ENCODE measurements at places on chromosomes 16 and 17.
A peak's percentile ranks its signal among the peaks of the same experiment; 100 is the strongest.

GRCh38 chr17:64028874-64029464 is 8.5 kb upstream of the ICAM2 start:
- peaks cover 4% of the 10 kb centered on the region for H3K27me3 ChIP-seq
- DNase-seq: no peak
- H3K27ac ChIP-seq: no peak overlapping the region
- H3K4me1 ChIP-seq: peaks cover 5% of the 10 kb centered on the region
- no peak overlapping the region for H3K4me3 ChIP-seq

DNA sequence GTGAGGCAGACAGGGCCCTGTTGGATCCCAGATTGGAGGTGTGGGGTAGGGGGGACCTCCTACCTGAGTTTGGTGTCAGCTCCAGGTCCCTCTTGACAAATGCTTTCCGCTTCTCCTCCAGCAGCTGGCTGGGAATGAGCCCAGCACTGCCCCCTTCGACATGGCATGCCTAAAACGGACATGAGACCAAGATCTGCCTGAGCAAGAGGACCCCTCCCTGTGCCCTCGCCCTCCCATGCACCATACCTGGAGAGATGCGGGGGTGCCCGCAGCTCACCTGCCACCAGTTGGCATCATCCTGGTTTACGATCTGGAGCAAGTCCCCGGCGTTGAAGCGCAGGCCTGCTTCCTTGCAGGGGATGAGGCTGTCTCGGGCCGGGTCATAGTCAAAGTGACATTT is 26.2 kb downstream of the MPP2 start:
- no peak overlapping the region for H3K4me3 ChIP-seq
- peaks cover 6% of the 10 kb centered on the region for H3K4me1 ChIP-seq
- no peak overlapping the region for H3K27ac ChIP-seq
- H3K27me3 ChIP-seq: no peaks in the 10 kb centered on the region

DNA sequence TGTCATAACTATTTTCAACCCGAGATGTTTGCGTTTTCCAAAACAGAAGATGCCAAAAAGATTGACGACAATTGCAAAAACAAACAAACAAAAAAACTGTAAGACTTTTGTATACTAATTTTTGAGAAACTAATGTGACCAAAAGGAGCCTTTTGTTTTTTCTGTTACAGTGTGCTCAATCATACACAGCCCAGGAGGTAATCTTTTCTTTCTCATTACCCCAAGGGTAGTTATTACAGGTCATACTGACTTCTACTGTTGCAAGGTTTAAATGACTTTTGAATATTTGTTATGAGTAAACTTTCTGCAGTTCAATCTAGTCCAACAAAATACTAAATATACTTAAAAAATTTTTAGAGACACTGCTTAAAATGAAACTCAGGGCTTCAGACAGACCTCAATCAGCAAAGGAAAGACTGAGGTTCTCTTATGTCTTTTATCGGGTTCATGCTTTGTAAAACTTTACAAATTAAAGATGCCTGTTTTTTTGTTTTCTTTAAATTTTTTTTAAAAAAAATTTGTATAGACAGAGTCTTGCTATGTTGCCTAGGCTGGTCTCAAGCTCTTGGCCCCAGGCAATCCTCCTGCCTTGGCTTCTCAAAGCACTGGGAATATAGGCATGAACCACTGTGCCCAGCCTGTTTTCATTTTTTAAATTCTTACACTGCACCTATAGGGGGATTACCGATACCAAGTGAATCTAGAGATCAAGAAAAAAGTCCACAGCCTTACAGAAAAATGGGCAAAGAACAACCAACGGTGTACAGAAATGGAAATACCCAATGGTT is 47.6 kb downstream of the SPOP start:
- peaks cover 23% of the 10 kb centered on the region for H3K4me1 ChIP-seq
- no peak for DNase-seq
- no peaks in the 10 kb centered on the region for H3K36me3 ChIP-seq

GRCh38 chr16:66662445-66663194 is 33.9 kb downstream of the CMTM4 start:
- H3K4me3 ChIP-seq: no peak overlapping the region
- peak overlapping the region; percentile 88 for H3K27ac ChIP-seq
- no peaks in the 10 kb centered on the region for H3K36me3 ChIP-seq
- H3K27me3 ChIP-seq: no peaks in the 10 kb centered on the region

DNA sequence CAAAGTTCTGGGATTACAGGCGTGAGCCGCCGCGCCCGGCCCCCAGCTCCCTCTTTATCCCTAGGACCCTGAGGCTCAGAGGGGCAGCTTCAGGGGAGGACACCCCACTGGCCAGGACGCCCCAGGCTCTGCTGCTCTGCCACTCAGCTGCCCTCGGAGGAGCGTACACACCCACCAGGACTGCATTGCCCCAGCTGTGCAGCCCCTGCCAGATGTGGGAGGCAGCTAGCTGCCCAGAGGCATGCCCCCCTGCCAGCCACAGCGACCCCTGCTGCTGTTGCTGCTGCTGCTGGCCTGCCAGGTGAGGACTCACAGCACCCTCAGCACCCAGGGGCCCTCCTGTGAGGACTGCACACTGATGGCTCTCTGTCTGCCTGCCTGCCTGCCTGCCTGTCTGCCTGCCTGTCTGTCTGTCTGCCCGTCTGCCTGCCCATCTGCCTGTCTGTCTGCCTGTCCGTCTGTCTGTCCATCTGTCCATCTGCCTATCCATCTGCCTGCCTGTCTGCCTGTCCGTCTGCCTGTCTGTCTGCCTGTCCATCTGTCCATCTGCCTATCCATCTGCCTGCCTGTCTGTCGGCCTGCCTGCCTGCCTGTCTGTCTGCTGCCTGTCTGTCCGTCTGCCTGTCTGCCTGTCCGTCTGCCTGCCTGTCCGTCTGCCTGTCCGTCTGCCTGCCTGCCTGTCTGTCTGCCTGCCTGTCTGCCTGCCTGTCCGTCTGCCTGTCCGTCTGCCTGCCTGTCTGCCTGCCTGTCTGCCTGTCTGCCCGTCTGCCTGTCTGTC is 5.0 kb downstream of the GCGR start:
- no peak overlapping the region for H3K4me3 ChIP-seq
- no peak overlapping the region for H3K27ac ChIP-seq
- no peak for DNase-seq
- no peaks in the 10 kb centered on the region for H3K36me3 ChIP-seq
- H3K4me1 ChIP-seq: peaks cover 3% of the 10 kb centered on the region

- H3K4me1 ChIP-seq: peaks cover 46% of the 10 kb centered on the region
- no peak for DNase-seq
- no peak overlapping the region for H3K4me3 ChIP-seq
- no peaks in the 10 kb centered on the region for H3K27me3 ChIP-seq
Observed at GRCh38 chr17:27529230-27529796, 73.1 kb downstream of the KSR1 start.

- DNase-seq: no peak
- no peaks in the 10 kb centered on the region for H3K27me3 ChIP-seq
- no peak overlapping the region for H3K27ac ChIP-seq
- peaks cover 22% of the 10 kb centered on the region for H3K4me1 ChIP-seq
Observed at GRCh38 chr17:80220736-80221215, 549 bp downstream of the SLC26A11 start.

GRCh38 chr17:43324205-43324893 is 74.4 kb upstream of the ARL4D start:
- no peak for DNase-seq
- no peaks in the 10 kb centered on the region for H3K36me3 ChIP-seq
- H3K27me3 ChIP-seq: peaks cover 5% of the 10 kb centered on the region

DNA sequence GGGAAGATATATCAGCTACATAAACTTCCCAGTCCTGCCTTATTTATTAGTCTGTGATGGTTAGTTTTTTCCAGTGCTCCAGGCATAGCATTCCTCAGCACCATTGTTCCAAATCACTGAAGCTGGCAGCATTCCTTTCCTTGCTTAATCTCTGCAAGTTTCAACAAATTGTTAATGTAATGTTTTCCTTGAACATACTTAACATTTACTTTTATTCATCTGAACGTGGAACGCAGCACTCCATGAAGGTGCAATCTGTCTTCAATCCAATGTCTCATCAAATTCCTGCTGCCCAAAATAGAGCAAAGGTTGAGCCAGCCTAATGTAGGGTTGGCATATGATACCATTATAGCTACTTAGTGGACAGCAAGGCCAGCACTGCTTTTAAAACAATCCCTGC is 441.1 kb upstream of the RBFOX1 start:
- peaks cover 26% of the 10 kb centered on the region for H3K4me1 ChIP-seq
- H3K4me3 ChIP-seq: no peak overlapping the region
- no peaks in the 10 kb centered on the region for H3K36me3 ChIP-seq
- DNase-seq: no peak

GRCh38 chr17:2084766-2085647 is 30.1 kb downstream of the HIC1 start:
- peak overlapping the region; percentile 96 for H3K27ac ChIP-seq
- no peaks in the 10 kb centered on the region for H3K27me3 ChIP-seq
- H3K4me1 ChIP-seq: peaks cover 75% of the 10 kb centered on the region
- DNase-seq: no peak
- peaks cover 5% of the 10 kb centered on the region for H3K36me3 ChIP-seq

GRCh38 chr16:56910654-56911539 is 21.0 kb upstream of the HERPUD1 start:
- no peaks in the 10 kb centered on the region for H3K36me3 ChIP-seq
- H3K27ac ChIP-seq: peak overlapping the region; percentile 63
- no peak for DNase-seq
- H3K4me3 ChIP-seq: no peak overlapping the region
- H3K27me3 ChIP-seq: no peaks in the 10 kb centered on the region

DNA sequence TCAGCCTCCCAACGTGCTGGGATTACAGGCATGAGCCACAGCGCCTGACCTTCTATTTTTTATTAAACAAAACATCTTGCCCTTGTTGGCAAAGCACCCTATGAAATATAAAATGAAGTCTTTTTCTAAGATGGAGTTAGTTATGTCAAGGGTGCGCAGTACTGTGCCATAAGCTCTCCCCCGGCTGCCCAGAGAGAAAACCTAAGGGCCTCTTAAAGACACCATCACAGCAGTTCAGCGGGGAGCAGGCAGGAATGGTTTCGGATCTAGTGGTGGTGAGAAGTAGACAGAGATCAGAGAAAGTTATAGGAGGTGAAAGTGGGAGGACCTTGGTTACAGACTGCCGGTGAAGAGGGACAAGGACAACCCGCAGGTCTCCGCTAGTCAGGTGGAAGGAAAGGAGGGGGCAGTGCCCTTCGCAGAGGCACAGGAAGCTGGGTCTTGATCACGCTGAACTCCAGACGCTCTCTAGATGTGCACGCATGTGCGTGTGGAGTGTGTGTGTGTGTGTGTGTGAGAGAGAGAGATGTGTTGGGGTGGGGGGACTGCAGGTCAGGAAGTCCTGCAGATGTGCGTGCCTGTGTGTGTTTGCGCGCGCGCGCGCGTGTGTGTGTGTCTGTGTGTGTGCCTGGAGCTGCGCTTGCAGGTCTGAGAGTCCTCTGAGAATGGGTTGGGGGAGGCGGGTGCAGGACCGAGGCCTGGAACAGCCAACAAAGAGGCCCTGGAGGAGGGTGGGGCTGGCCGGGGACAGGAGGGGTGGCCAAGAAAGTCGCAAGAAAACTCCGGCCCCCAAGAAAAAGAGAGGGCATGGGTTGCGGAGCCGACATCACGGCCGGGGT is 748 bp upstream of the CMTM3 start:
- no peaks in the 10 kb centered on the region for H3K36me3 ChIP-seq
- H3K4me1 ChIP-seq: peaks cover 32% of the 10 kb centered on the region
- no peaks in the 10 kb centered on the region for H3K27me3 ChIP-seq
- peak overlapping the region; percentile 81 for H3K4me3 ChIP-seq
- DNase-seq: no peak
- peak overlapping the region; percentile 87 for H3K27ac ChIP-seq

GRCh38 chr17:9050801-9051401 is 29.6 kb downstream of the NTN1 start:
- peak overlapping the region; percentile 91 for H3K27ac ChIP-seq
- peaks cover 22% of the 10 kb centered on the region for H3K27me3 ChIP-seq
- no peak overlapping the region for H3K4me3 ChIP-seq
- peaks cover 22% of the 10 kb centered on the region for H3K4me1 ChIP-seq
- H3K36me3 ChIP-seq: peaks cover 5% of the 10 kb centered on the region
- peak; percentile 55 for DNase-seq

DNA sequence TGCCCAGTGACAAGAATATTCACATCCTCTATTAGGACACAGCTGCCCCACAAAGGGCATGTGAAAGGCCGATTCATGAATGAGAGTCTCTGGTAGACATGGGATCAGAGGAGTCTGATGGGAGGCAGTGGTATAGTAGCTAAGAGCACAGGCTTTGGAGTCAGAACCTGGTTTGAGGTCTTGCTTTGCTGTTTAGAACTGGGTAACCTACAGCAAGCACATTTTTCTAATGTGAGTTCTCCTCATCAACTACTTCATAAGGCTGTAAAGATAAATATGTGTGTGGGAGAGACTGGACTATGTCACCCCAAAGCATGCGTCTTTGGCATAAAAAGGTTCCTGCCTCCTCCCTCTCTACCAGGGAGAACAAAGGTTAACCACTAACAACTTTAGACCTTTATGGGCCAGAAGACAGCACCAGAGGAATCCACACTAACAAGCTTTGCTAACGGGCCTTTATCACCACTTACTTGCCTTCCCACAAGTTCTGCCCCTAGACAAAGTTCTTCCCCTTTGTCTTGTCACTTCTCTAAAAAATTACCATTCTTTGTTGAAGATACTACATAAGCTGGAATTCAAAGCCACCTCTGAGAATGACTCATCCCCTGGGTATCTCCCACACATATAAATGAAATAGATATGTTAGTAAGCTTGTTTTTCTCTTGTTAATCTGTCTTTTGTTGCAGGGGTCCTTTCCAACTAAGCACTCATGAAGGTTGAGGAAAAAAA is 21.1 kb downstream of the CDR2 start:
- peaks cover 26% of the 10 kb centered on the region for H3K36me3 ChIP-seq
- no peak overlapping the region for H3K4me3 ChIP-seq
- H3K27ac ChIP-seq: peak overlapping the region; percentile 93
- DNase-seq: no peak
- no peaks in the 10 kb centered on the region for H3K27me3 ChIP-seq

- H3K27ac ChIP-seq: peak overlapping the region; percentile 37
- peaks cover 32% of the 10 kb centered on the region for H3K4me1 ChIP-seq
- H3K36me3 ChIP-seq: no peaks in the 10 kb centered on the region
- no peaks in the 10 kb centered on the region for H3K27me3 ChIP-seq
- H3K4me3 ChIP-seq: no peak overlapping the region
Observed at GRCh38 chr17:55607731-55608341, 96.6 kb upstream of the SMIM36 start.

- H3K27me3 ChIP-seq: no peaks in the 10 kb centered on the region
- H3K4me3 ChIP-seq: no peak overlapping the region
- peak overlapping the region; percentile 61 for H3K27ac ChIP-seq
- H3K36me3 ChIP-seq: peaks cover 4% of the 10 kb centered on the region
Observed at GRCh38 chr17:69874175-69874670, 200.8 kb upstream of the KCNJ16 start.

GRCh38 chr16:49534901-49535610 is 161.5 kb downstream of the C16orf78 start:
- H3K4me1 ChIP-seq: peaks cover 16% of the 10 kb centered on the region
- no peak for DNase-seq
- no peaks in the 10 kb centered on the region for H3K36me3 ChIP-seq
- no peak overlapping the region for H3K4me3 ChIP-seq
- no peak overlapping the region for H3K27ac ChIP-seq
